ENCODE measurements at places on chromosomes 1 and 21.

DNA sequence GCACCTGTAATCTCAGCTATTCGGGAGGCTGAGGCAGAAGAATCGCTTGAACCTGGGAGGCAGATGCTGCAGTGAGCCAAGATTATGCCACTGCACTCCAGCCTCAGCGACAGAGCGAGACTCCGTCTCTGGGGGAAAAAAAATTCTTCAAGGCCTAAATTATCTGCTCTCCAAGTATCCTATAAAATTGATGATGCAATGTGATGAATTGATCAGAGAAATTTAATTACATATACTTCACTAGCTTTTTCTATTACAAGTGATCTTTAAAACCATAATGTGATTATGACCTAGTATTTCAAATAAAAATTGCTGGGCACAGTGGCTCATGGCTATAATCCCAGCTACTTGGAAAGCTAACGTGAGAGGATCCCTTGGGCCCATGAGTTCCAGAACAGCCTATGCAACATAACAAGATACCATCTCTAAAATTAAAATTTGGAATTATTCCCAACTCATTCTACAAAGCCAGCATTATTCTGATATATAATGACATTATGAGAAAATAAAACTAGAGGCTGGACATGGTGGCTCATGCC is 43.7 kb downstream of the ARID4B start:
- no peak for DNase-seq

- no peak for DNase-seq
Observed at GRCh38 chr1:206635978-206636345, 626 bp downstream of the DYRK3 start.

DNA sequence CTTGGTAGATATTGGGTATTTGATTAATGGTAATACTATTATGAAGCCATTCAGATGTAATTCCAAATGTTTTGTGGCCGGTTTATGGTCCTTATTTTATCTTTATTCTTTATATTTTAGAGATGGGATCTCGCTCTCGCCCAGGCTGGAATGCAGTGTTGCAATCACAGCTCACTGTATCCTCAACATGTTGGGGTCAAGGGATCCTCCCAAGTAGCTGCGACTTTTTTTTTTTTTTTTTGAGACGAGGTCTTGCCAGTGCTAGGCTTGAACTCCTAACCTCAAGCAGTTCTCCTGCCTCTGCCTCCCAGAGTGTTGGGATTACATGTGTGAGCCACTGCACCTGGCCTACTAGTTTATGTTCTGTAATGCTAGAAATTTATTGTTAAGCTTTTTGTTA is 4.7 kb downstream of the DDI2 start:
- DNase-seq: no peak

- DNase-seq: no peak
Observed at GRCh38 chr21:33886321-33886720, 29.3 kb downstream of the ATP5PO start.

GRCh38 chr1:53272349-53272748 is 34.0 kb upstream of the MAGOH start:
- DNase-seq: no peak

DNA sequence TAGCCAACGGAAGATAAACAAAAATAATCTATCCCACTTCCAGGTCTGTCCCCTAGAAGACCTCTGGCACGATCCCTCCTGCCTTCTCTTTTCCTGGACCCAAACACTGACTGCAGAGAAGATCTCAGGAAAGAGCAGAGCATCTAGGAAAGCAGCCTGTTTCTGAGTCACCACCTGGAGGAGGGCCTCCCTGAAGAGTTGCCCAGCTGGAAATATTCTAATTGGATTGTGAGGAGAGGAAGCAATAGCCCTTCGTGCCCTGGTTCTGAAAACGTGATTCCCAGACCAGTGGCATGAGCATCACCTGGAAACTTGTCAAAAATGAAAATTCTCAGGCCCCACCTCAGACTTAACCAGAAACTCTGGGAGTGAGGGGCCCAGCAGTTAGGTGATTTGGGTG is 411.1 kb downstream of the SETD4 start:
- DNase-seq: no peak

GRCh38 chr1:3125546-3126368 is 56.8 kb downstream of the PRDM16 start:
- no peak for DNase-seq

- DNase-seq: peak; percentile 21
Observed at GRCh38 chr1:232793944-232794343, 11.3 kb upstream of the MAP10 start.

- DNase-seq: no peak
Observed at GRCh38 chr1:180956028-180956640, 43.4 kb downstream of the KIAA1614 start.

DNA sequence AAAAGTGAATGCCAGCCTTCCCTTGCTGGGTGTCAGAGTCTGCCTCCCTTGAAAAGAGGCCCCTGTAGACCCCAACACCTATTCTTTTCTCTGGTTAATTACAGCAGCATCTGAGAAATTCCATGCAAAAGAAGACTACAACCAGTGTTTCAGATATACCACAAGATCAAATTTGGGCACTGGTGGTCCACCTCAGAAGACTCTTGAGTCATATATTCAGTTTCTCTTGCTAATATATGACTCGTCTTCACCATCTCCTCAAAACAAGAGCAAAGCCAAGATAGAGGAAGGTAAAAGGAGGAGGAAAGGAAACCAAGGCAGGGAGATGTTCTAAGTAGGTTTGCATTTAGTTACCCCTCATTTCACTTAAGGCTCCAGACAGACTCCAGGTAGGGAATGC is 259.9 kb downstream of the ZNF648 start:
- DNase-seq: no peak

DNA sequence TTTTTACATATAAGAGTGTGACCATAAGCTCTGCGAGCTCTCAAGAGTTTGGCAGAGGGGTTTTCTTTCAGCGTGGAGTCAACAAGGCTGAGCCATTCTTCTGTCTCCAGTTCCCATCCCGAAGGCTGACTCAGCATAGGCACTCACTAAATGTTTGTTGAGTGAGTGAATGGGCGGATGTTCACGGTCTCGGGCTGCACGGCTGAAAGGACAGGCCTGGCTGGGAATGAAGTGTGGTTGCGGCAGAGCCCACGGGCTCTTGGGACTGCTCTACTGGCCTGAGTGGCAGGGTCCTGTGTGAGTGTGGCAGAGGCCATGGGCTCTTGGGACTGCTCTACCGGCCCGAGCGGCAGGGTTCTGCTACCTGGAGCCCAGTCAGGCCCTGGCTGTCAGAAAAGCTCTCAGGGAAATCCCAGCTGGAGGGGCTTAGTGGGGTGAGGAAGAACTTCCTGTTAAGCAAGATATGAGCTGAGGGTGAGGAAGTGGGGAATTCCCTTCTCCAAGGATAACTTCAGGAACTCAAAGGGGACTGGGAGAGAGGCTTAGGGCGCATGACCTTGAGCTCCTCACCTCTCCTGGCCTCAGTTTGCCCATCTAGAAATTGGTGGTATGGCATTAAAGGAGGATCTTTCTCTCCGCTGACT is 56.6 kb upstream of the C1orf174 start:
- no peak for DNase-seq

DNA sequence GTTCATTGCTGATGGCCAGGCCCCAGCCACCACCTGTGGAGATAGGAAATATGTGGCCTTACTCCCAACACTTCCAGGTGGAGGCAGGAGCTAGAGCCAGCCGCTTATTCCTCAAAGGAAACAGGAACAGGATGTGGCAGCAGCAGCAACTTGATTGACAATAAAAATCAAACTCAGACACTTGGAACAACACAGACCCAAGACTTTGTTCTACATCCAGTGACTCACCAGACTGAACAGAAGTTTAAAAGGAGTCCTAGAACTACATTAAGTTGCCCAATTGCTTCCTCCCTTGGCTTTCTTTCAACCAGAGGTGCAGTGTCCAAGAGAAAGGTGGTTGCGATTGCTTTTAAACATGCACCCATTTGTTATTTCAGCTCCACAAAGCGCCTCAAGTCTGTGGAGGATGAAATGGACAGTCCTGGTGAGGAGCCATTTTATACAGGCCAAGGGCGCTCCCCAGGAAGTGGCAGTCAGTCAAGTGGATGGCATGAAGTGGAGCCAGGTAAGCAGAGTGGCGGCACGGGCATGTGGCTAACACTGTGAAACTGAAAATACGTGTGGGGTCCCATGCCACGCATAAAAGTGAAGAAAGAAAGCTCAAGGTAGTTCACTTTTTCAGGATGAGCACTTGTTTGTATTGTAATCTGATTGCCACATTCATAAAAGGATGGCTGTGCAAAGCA is 276.6 kb downstream of the NFIA start:
- DNase-seq: no peak

DNA sequence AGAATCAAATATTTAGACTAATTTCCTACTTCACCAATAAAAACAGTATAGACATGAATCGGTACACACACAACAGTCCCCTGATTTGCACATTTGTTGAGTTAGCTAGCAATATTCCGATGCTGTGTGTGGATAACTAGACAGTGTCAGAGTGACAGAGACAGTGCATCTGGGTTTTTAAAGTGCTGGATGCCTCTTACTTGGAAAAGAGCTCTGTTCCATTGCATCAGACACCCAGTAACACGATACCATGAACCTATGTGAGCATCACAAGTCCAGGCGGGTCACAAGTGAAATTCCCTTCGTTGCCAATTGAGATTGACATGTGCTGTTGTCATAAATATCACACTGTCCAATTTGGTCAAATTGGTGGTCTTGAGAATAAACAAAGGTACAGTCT is 82.0 kb upstream of the ESRRG start:
- peak; percentile 41 for DNase-seq

- no peak for DNase-seq
Observed at GRCh38 chr1:221775206-221775605, 33.3 kb upstream of the DUSP10 start.

DNA sequence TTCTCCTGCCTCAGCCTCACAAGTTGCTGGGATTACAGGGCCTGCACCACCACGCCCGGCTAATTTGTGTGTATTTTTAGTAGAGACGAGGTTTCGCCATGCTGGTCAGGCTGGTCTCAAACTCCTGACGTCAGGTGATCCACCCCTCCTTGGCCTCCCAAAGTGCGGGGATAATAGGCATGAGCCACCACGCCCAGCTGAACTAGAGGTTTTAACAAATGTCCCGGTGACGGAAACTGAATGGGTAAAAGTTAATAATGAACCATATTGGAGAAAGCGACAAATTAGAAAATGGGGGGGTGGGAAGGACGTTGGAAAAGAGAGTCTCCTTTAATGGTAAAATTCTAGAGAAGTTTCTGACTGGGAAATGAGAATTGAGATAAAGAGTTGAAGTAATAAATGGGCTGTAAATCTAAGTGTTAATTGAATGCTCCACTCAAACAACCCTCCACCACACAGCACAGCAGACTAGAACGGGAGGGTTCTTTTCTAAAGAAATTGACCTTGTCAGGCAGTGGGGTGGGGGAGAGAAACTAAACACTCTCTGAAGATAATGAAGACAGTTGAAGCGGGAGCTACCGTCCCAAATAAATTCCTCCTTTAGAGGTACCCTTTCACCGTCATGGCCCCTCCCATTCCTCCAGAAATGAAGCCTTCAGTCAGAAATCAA is 46.9 kb upstream of the PUM1 start:
- no peak for DNase-seq

GRCh38 chr1:102566182-102566581 is 542.1 kb downstream of the COL11A1 start:
- DNase-seq: no peak

GRCh38 chr1:112272101-112272772 is 123.8 kb upstream of the CTTNBP2NL start:
- no peak for DNase-seq

GRCh38 chr21:28196981-28197380 is 795.7 kb downstream of the LTN1 start:
- DNase-seq: no peak

GRCh38 chr1:6906783-6907182 is 121.5 kb downstream of the CAMTA1 start:
- no peak for DNase-seq

DNA sequence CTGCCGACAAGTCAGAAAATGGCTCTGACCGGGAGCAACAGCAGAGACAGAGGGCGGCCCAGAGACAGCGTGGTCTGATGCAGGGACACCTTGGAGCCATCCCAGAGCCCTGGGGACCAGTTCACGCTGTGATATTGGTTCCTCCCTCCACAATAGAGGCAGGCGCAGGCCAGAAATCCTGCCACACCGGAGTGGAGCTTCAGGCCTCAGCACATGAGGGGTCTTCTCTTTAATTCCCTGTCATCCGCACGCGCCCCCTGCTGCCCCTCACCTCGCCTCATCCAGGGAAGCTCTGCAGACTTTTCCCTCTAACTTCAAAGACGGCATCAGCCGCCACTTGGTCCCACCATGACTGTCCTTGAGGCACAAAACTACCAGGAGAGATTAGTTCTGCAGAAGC is 75.5 kb upstream of the ANGPTL1 start:
- DNase-seq: no peak

DNA sequence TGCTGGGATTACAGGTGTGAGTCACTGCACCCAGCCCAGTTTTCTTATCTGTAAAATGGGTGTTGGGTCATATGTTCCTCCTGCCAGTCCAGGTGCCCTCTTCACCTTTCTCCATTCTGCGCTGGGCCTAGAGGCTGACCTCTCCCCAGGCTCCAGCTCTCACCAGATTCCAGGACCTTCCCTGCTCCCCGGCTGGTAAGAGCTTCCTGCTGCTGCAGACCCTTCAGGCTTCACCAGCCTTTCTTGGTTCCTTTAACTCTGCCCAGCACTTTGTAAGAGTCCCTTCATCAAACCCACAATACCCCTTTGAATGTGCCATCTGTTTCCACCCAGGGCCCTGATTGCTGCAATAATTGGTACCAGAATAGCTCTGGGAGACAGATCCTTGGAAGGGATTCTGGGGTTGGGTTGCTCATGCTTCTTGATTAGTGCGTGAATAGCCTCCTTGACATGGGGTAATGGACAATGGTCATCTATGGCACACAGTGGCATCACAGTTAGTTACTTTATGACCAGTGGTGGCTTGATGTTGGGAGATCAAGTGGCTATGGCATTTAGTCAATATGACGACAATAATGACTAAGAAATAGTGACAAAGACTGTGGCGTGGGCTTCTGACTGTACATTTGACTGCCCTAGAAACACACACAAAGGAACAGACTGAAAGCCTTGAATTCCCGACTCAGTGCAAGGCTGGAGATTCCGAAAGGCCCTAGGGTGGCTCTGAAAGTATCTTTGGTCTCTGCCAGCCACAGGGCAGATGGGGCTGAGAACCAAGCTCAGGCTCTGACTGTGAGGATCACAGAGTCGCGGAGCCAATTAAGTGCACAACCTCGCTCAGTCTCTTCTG is 67.3 kb downstream of the SLC9A1 start:
- no peak for DNase-seq

DNA sequence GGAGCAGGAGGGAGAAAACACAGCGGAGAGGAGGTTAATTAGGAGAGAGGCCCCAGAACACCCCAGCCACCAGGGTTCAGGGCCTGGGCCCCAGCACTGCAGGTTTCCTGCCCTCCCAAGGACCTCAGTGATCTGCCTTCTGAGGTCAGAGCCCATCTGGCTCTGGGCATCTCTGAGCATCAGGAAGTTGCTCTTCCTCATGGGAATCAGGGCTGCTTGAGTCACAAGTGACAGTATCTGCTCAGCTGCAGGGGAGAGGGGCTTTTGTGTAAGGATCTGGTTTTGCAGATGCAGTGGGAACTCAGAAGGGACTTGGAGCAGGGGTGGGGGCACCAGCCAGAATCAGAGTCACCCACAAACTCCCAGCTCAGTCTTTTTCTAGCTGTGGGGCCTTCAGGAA is 472.1 kb downstream of the PTPRU start:
- peak; percentile 31 for DNase-seq

All from NCI-H1436 (cell line).